ENCODE measurements at places on chromosomes 16 and 17.

- DNase-seq, result no peak
Observed at GRCh38 chr17:51362811-51363585, 102.7 kb downstream of the UTP18 start.

GRCh38 chr17:38705803-38706504, 881 bp downstream of the MLLT6 start:
- peak; percentile 11 for DNase-seq

GRCh38 chr17:6352016-6352415, 82.9 kb downstream of the AIPL1 start:
- no peak for DNase-seq

DNA sequence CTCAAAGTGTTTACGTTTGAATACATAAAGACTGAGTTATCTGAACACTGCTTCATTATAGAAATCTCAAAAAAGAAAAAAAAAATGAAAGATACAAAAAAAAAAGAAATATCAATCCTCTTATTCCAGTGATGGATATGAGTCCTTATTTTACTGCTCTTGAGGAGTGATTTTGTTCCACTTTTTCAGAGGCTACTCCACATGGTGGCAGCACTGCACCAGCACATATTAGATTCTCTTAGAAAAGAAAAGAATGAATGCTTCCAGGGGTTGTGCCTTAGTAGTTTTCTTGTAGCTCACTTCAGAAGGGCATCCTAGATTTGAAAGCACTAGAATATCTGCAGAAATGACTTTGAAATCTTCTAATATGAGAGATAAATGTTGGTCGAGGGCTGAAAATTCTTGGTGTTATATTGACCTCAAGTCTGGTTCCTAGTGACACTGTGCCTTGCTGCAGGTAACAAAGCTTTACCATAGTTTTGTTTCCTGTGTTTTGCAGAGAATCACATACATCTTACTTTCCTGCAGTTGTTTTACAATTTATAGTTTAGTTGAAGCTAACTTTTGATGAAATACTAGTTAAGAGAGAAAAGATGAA, 25.9 kb downstream of the AP2B1 start:
- DNase-seq, result no peak

- no peak for DNase-seq
Observed at GRCh38 chr17:17204041-17204591, 2.0 kb downstream of the PLD6 start.

DNA sequence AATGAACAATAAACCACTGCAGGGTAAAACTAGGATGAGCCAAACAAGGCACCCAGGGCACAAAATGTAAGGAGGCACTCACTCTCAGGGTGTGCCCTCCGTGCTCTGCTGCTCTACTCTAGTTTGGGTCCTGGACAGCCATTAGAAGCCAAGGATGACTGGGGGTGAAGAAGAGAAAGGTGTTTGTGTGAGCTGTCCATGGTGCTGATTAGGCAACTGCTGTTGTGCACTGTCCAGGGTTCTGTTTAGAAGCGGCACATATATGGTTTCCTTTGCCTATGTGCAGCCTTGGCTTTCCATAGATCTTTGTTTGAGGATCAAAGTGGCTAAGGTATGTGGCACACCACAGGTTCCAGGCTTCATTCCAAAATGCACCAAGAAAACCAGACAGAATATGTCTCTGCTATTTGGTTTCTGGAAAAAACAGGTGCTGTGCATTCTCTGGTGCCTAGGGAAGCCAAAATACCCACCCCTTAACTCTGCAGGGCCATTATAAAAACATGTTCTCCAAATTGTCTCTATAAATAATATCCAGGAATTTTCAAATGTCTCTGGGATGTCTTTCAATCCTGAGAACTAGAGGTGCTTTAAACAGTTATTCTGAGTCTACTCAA, 123.5 kb downstream of the CBLN1 start:
- DNase-seq, result no peak

GRCh38 chr17:63772801-63773271, 561 bp downstream of the CCDC47 start:
- DNase-seq, result no peak

DNA sequence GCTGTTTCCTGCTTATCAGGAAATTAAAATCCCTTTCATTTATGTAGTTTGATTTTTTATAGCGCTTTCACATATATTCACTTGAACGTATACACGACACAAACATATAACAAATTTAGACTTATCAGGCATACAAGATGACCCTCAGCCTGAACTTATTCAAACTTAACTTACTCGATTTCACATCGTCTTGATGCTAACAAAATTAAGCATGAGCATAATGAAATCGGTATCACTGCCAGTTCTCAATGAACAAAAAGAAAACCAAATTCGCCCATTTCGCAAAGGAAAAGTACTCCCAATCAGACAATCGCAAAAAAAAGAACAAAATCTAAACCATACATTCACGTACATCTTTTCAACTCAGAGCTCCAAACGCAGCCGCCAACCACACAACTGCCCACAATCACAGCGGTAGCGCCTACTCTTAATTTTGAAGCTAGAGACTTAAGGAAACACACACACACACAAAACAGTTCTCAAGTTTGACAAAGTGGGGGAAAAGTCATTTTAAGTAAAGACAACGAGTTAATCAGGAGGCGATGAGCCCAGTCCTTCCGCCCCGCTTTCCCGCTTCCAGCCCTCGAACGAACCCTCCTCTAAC, 1.1 kb downstream of the GJC1 start:
- DNase-seq, result no peak

DNA sequence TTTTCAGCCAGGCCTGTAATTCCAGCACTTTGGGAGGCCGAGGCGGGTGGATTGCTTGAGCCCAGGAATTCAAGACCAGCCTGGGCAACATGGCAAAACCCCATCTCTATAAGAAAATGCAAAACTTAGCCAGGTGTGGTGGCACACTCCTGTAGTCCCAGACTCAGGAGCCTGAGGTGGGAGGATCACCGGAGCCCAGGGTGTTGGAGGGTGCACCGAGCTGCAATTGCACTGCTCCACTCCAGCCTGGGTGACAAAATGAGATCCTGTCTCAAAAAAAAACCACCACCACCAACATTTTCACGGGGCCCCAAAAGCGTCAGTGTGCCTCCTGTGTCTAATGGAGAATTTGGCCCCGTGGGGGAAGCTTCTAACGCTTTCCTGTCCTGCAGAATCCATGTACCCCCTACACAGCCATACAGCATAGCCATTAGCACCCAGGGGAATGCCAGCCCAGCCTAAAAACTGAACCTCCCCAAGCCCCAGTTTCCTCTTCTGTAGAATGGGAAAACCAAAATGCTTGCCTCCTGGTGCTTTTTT, 22.2 kb upstream of the MAP3K14 start:
- no peak for DNase-seq

DNA sequence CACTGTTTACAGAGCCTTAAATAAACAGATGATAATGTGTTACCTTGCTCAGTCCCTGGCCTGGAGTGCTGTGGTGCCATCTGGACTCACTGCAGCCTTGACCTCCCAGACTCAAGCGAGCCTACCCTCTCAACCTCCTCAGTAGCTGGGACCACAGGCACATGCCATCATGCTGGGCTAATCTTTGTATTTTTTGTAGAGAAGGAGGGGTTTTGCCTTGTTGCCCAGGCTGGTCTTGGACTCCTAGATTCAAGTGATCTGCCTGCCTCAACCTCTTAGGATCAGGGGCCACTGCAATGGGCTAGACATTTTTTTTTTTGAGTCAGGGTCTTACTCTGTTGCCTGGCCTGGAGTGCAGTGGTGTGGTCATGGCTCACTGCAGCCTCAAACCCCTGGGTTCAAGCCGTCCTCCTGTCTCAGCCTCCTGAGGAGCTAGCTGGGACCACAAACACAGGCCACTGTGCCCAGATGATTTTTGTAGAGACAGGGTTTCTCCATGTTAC, 5.0 kb upstream of the NAGLU start:
- DNase-seq, result no peak

GRCh38 chr17:31390748-31391495, 553 bp upstream of the RAB11FIP4 start:
- no peak for DNase-seq

GRCh38 chr16:2008631-2009163, 924 bp downstream of the ZNF598 start:
- DNase-seq, result no peak

DNA sequence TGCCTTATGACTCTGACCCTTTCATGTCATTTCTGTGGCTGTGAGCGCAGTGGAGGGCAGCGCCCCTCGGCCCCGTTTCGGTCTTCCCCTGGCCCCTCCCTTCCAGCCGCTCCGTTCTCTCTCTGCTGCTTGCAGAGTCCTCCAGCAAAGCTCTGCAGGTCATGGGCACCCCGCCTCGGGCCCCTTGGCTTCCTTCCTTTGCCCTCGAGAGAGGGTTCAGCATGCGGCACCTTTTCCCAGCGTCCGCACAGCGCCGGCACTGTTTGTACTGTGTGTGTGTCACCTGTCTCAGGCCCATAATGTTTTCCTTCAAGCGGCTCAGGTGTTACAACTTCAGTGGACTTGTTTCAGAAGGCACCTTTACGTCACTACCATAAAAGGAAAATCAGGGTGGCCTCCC, 98.5 kb downstream of the RAP1GAP2 start:
- DNase-seq, result no peak

DNA sequence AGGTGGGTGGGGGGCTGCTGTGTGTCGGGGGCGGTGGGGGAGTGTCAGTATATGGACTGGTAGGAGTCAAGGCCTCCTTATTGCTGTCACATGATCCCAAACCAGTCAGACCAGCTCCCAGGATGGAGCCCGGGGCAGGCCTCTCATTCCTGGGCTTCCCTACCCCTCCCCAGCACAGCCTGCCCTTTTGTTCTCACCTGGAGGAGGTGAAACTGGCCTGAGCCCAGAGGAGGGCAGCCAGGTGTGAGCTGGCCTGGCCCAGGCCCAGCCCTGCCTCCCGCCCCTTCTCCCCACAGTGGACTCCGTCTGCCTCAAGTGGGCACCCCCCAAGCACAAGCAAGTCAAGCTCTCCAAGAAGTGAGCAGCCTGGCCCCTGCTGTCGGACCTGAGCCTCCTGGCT, 4.6 kb downstream of the PRSS8 start:
- DNase-seq, result no peak

GRCh38 chr16:715477-716199, 720 bp downstream of the METRN start:
- DNase-seq, result no peak

GRCh38 chr17:245020-245419, 63.6 kb upstream of the DOC2B start:
- no peak for DNase-seq

DNA sequence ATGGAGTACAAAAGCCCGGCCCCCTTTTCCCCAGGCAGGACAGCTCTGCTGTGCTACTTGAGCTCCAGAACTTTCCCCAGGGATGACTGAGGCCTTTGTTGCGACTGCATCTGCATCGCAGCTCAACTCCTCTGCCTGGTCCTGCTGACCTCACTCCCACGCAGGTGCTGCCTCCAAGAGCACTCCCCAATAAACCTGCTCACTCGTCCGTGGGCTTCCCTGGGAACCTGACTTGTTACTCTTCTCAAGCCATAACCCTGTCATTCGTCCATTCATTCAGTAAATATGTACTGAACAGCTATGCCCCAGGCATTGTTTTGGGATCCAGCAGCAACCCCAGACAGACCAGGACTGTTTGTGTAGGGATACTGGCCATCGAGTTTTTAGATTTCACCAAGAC, 11.6 kb upstream of the RMI2 start:
- DNase-seq, result no peak

DNA sequence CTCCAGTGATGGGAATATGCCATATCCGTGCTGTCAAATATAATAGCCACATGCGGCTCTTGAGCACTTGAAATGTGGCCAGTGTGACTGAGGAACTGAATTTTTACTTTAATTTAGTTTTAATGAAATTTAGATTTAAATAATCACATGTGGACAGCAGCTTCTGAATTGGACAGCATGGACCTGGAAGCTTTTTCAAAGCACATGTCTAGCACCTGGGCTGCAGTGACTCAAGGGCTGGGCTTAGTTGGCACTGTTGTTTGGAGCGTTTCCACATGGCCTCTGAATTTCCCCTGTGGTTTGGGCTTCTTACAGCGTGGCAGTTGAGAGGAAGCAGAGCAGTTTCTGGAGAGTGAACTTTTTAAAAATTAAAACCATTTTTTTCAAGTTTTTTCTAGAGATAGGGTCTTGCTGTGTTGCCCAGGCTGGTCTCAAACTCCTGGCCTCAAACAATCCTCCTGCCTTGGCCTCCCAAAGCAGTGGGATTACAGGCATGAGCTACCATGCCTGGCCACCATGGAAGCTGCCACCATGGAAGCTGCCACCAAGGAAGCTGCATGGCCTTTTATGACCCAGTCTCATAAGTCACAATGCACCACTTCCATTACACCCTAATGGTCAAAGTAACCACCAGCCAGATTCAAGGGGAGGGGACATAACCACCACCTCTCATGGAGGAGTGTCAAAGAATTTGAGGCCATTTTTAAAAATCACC, 6.7 kb upstream of the TOB1 start:
- peak; percentile 29 for DNase-seq

GRCh38 chr16:72895951-72896350, 152.0 kb downstream of the ZFHX3 start:
- DNase-seq, result no peak

DNA sequence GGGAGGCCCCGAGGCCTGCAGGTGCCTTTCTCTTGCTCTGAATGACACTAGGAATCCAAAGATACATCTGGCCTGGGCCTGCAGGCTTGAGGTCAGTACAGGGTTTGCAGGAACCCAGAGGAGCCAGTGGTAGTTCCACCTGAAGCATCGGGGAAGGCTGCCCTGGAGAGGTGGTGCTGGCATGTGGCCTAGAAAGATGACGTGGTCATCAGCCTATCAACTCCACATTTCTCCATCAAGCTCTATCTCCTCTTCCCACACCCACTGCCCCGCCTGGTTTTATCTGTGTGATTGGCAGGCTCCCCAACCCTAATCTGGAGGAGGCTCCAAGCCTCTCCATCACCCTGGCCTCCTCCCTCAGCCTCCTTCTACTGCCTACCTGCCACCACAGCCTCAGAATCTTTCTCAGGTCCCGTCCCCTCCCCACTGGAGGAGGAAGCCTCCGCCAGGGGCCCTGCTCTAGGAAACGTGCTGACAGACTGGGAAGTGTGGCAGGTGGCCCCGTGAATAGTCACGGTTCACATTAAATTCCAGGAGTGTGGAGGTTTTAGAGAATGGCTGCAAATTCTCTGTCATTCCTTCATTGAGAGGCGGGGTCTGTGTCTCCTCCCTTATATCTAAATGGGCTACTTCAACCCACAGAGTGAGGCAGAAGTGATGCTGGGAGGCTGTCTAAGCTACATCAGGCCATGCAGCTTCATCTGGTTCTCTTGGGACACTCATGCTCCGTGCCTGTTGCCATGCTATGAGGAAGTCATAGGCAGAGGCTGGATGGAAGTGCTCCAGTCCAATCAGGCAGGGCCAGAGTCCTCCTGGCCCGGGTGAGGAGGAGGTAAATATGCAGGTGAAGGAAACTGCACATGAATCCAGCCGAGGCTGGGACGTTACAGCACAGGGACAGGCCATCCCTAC, 11.4 kb upstream of the MAP2K3 start:
- DNase-seq, result no peak
